Stimulated activated CD8-positive, alpha-beta memory T cell treated with anti-CD3 and anti-CD28 coated beads, Interleukin-15, amount 100 ng/mL, for 48 hours (primary cell): ENCODE measurements at places on chromosomes 1 and 21.

- DNase-seq, result no peak
Observed at GRCh38 chr1:41607808-41608207, 123.3 kb upstream of the EDN2 start.

- no peak for DNase-seq
Observed at GRCh38 chr1:85580872-85581801, 576 bp downstream of the CCN1 start.

DNA sequence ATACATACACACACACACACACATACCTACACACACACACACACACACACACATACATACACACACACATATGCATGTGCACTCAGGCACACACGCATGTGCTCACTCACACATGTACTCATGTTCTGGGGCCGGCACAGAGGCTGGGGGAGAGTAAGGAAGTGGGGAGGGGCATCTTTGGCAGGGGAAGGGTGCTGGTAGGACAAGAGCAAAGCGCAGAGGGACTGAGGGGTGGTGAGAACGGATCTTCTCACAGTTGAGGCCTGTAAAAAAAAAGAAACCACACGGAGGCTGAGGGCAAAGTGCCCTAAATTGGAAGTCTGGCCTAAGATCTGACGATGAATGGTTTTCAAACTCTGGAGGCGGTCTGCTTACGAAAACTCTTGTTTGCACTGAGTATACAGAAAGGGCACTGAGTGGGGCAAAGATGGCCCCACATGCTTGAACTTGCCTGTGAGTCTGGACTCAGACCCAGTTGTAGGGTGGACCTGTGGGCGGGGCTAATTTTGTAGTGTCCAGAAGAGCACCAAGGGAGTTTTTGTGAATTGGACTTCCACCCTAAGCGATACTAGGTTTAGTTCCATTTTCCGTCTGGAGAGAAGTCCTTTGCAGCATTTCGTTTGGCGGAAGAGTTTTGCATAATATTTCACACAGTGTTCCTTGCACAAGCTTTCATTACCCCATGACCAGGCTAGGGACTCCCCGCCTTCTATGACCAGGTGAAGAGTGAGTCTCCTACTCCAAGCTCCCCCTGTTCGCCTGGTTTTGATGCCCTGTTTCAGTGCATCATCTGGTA is 79.3 kb upstream of the LYST start:
- no peak for DNase-seq

- no peak for DNase-seq
Observed at GRCh38 chr1:198118134-198118533, 38.7 kb upstream of the NEK7 start.

GRCh38 chr1:53367503-53368313 is 39.8 kb upstream of the LRP8 start:
- peak; percentile 5 for DNase-seq

DNA sequence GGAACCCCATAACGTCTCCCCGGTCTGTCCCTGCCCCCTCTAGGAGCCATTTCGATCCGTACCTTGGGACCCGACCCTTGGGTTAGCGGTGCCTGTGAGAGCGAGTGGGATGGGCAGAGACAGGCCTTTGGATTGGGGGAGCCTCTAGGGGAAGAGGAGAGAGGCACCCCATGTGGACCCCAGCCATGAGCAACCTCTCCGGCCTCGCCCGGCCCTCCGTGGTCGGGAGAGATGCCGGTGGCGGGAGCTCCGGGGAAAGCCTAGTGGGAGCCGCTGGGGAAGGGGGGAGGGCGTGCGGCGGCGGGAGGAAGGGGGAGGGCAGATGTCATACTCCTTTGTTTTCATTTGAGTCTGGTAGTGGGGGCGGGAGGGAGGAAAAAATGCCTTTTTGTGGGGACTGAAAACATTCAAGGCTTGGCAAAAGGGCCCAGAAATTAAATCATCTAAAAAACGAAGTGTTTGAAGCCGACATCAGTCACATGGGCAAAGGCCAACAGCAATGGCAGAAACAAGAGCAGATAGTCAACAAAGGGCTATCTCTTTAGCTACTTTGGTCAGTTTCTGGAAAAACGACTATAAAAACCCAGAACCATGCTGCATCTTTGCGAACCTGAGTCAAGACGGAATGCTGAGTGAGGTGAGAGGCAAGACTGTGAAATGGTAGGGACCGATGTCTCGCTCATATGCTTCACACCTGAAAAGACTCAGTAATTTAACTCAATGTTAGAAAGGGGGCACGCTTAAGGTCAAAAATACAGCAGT is 758 bp downstream of the PTBP2 start:
- DNase-seq, result peak; percentile 10

- no peak for DNase-seq
Observed at GRCh38 chr1:100720101-100720500, 559 bp downstream of the VCAM1 start.

- no peak for DNase-seq
Observed at GRCh38 chr1:10449751-10450150, at the start of gene CORT. Gene CORT (plus strand): TSS chr1:10450031. CDS start chr1:10450224, 193 bp downstream.

DNA sequence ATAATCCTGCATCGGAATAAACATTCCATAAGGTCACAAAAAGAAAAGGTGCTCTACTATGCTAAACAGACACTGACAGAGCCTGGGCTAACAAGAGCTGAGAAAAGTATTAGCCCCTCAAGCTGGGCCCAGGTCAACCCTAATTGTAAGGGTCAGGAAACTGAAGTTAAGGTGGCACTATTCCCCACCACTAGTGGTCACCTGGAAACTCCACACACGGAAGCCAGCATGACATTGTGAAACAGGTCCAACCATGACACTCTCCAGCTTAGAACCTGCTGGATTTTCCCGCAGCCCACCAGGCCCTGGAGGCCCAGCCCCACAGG is 1.2 kb downstream of the PTTG1IP start:
- no peak for DNase-seq

DNA sequence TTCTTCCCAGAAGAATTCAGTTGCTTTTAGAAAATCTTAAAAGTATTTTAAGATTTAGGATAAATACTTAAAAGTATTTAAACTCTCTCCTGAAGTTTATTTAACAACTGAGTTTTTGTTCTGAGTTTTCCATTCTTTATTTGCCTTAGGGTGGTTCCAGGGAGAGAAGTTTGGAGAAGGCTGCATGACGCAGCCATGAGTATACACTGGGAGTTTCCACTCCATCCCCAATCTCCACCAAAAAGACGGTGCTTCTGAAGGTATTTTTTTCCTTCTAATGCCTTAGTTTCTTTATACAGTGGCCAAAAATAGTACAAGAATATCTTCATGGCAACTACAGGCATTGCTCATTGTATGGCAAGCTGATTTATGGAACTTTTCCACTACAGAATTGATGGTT is 122.7 kb downstream of the ST6GALNAC5 start:
- no peak for DNase-seq

GRCh38 chr1:180494370-180494769 is 8.0 kb downstream of the ACBD6 start:
- DNase-seq, result no peak

GRCh38 chr21:25561668-25562641 is 45.3 kb downstream of the MRPL39 start:
- DNase-seq, result peak; percentile 76

- DNase-seq, result no peak
Observed at GRCh38 chr1:203490607-203491006, 3.3 kb upstream of the OPTC start.

- DNase-seq, result no peak
Observed at GRCh38 chr1:221335161-221336101, 406.5 kb downstream of the DUSP10 start.

- no peak for DNase-seq
Observed at GRCh38 chr1:231147896-231148295, 14.0 kb upstream of the TRIM67 start.

DNA sequence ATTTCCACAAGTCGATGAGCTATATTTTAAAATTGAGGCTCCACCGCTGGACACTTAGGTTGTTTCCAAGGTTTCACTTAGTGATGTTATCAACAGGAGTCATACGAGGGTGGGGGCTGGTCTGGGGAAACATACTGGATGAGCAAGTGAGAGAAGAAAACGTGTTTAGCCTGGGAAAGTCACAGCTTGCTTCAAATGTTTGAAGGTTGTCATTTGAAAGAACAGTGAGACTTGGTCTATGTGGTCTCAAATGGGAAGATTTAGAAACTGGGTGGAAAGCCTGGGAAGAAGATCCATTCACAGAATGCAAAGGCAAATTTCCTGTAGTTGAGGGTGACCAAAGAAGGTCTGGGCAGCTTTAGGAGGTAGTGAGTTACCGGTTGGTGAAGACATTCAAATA is 9.9 kb upstream of the DYRK1A start:
- DNase-seq, result no peak

DNA sequence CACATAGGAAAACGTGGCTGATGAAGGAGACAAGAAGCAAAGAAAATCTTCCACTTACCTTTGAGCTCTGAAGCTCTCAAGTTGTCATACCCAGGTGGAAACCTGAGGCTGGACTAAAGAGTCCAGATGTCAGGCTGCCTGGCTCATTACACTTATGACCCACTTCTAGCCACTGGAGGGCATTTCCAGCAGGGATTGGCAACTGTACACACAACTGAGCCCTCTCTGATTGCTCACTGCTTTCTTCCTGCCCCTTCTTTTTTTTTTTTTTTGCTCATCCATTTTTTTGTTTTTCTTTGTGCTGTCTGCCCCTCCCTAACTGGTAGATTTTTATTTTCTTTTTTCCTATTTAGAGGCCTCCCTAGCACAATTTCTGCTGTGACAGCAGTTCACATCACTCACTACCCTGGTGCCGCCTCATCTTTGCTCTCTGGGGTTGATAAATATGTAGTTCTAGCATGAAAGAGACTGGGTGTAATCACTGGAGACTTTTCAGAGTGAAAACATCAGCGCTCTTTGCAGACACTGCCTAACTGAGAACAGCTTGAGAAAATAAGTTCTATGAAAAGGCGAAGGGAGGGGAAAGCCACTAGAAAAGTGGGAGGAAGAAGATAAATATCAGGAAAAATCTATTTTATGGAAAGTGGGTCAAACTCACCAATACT is 334.5 kb downstream of the NUF2 start:
- DNase-seq, result no peak
